ENCODE measurements at places on chromosomes 12 and 14.

- DNase-seq = no peak
Observed at GRCh38 chr12:115755061-115755724, 522.3 kb downstream of the MED13L start.

GRCh38 chr12:123267991-123268843 is 3.4 kb downstream of the CDK2AP1 start:
- DNase-seq = no peak

GRCh38 chr12:49952391-49953055 is 2.0 kb downstream of the AQP2 start:
- DNase-seq = no peak

- DNase-seq = no peak
Observed at GRCh38 chr14:103073876-103074728, 9.9 kb upstream of the LBHD2 start.

DNA sequence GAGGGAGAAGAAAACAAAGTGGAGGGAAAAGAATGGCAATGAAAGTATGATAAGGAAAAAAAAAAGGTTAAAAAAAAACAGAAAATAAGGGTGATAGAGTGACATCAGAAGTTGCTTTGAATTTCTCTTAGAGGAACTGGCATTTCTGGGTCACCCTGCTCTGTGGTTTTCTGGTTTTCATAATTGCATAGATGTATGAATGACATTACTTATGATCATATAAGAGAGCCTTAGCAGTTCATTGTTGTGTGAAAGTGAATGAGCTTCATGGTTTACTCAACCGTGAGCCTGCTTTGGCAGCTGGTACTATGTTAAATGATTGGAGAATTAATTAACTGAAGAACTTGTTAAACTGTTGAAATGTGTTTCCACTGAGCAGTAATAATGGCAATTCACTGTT is 336.4 kb upstream of the FBXO33 start:
- no peak for DNase-seq

DNA sequence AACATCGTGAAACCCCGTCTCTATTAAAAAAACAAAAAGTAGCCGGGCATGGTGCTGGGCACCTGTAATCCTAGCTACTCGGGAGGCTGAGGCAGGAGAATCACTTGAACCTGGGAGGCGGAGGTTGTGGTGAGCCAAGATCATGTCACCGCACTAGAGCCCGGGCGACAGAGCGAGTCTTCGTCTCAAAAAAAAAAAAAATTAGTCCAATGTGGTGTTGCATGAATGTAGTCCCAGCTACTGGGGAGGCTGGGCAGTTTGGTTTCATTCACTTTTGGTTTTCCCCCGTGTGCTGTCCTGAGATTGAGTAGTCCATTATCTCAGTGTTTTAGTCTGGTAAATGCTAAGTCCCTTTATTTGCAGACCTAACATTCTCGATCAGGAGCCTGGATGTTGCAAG is 19.5 kb downstream of the RPS29 start:
- DNase-seq = no peak

- DNase-seq = no peak
Observed at GRCh38 chr12:67477681-67478265, 170.8 kb upstream of the DYRK2 start.
